Testis (tissue), 5 donors: ENCODE measurements at places on chromosomes 1 and 21. TPM values are rescaled to one million over a fixed set of nuclear protein-coding genes. Genes with fewer than 3 reads are reported as not detected.

- DNase-seq: no peak
Observed at GRCh38 chr1:25697435-25698217, 81.0 kb downstream of the MAN1C1 start.

DNA sequence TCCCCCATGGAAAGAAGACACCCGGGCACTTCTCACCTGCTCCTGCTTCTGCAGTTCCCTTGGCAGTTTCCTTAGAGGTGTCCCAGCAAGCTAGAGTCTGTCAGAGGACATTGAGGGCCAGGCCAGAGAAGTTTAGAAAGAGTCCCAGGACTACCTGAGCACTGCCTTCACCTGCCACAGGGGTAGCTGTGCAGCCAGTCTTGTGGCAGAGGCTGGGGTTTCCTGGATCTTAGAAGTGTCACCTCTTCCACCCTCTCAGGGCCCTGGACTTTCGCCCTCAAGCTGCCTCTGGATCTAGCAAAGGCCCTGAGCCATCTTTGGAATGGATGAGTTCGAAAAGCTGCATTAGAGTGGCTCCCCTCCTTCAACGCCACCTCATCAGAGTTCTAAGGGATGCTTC lies 34.9 kb upstream of the BTG2 start:
- no peak for DNase-seq

GRCh38 chr1:12447849-12448312 lies 170.1 kb downstream of the DHRS3 start:
- no peak for DNase-seq

The ARHGAP29 gene
- polyA plus RNA-seq: 24.9 TPM

- no peak for DNase-seq
Observed at GRCh38 chr1:116316373-116316772, 56.7 kb upstream of the ATP1A1 start.

- no peak for DNase-seq
Observed at GRCh38 chr21:45818904-45819285, 162.7 kb upstream of the COL6A1 start.

GRCh38 chr1:209901211-209901610 lies 36.8 kb upstream of the SYT14 start:
- DNase-seq: no peak

GRCh38 chr1:198295225-198295624 lies 138.4 kb downstream of the NEK7 start:
- no peak for DNase-seq
